ENCODE measurements at places on chromosomes 7 and 10. TPM values are rescaled to one million over a fixed set of nuclear protein-coding genes. Genes with fewer than 3 reads are reported as not detected.

DNA sequence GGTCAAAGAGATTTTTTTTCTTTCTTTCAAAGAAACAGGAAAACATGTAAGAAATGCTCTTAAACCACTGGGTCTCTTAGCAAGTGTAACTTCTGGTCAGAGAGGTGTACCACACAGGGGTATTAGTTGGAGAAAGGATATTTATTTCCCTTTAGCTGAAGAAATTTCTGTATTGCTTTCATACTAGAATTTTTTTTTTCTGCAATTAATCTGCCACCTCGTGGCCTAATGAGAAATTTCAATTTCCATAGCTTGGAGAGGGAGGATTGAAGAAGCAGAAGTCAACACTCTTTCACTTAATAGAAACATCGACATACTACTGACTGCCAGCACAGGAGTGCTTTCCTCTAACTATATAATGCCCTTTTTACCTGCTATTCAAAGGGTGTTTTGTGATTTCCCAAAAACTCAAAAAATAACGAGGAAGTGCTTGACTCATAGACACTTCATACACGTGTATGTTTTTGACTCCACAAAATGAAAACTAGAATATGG lies 177.6 kb upstream of the NAMPT start:
- no peak for DNase-seq

Gene TLX1
- 1.7 TPM for total RNA-seq

Gene ZNF777
- 10.3 TPM for total RNA-seq

Gene JCAD
- total RNA-seq, result 1.8 TPM

Gene XRCC2
- total RNA-seq, result 1.3 TPM

Gene MCMBP
- total RNA-seq, result 40.1 TPM

Data from left colon (tissue), 2 donors.